ENCODE measurements at places on chromosomes 11 and 22.

DNA sequence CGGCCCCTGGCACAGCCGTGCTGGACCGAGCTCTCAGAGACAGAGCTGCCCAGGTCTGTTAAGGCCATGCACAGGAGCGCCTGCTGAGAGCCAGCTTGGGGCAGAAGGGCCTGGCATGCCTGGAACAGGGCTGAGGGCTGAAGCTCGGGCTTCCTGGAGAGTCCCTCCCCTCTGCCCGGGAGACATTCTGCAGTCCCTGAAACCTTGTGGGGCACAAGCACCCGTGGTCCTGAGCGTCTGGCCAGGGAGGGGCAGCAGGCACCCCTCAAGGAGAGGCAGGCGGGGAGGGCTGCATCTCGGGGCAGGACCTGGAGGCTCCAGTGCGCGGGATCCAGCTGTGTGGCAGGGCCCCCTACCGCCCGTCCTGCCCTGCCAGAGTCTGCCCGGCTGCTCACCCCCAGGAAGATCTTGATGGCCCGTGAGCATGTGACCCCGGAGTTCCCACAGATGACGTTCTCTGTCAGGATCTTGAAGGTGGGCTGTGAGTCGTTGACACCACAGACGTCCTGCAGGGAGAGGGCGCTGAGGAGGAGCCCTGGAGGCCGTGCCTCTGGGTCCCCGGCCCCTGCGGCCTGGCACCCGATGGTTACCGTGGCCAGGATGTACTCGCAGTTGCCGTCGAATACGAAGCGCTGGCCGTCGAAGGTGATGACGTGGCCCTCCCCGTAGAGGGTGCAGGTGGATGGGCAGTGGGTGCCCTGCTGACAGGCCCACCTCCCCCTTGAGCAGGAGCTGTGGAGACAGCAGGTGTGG is 10.9 kb downstream of the MUC6 start:
- no peak for DNase-seq

GRCh38 chr11:85811624-85812023 is 683 bp upstream of the SYTL2 start:
- DNase-seq, result no peak

DNA sequence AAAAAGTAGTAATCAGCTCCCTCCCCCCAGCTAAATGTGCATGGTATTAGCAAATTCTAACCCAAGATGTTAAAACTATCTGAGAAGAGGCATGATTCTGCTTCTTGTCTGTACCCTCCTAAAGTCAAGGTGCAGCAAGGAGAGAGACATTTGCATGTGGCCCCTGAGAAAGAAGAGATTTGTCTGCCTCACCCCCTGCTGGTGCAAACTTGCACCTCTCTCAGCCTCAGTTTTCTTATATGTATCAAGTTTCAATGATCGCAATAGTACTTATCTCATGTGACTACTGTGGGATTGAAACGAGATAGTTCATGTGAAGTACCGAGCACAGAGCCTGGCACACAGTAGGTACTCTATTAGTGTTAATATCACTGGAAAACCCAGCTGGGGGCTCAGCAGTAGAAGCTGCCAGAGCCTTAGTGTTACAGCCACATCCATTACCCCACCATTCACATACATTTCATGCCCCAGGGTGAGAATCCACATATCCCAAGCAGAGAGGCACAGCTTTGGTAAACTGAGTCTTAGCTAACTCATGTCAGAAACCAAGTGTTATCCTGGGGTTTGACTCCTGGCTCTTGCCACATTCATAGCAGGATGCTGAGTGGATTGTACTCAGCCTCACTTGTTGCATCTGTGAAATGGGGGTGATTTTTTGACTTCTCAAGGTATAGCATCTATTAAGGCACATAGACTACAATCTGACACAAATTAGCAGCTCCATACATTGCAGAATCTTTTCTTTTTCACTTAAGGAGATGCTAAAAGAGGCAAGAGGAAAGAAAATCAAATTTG is 24.9 kb downstream of the CD44 start:
- DNase-seq, result no peak

DNA sequence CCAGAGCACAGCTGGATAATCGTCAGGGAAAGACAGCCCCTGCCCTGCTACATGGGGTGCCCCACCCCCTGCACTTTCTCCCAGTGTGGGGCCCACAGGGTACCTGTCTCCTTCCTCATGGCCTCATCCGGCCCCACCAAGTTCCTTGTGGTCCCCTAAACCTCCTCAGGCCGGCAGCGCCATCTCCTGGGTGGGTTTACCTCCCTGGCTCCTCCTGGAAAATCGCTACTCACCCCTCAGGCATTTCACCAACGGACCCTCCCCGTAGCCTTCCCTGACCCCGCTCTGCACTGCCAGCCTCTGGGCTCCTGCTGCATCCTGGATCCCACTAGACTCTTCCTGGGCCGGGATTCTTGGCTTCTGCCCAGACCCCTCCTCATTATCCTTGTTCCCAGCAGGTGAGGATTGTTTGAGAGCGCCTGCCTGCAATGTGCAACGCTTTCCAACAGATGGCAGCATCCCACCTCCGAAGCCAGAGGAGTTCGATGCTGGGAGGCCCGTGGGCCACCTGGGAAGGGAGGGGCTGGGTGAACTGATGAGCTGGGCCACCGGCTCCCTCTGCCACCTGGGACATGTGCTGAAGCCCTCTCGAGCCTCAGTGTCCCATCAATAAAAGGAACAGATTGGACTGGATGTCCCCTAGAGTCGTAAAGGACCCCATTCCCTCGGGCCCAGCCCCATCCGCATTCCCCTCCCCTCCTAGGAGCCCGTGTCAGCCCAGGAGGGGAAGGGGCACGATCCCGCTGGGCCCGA is 44.2 kb upstream of the TTLL12 start:
- DNase-seq, result no peak

DNA sequence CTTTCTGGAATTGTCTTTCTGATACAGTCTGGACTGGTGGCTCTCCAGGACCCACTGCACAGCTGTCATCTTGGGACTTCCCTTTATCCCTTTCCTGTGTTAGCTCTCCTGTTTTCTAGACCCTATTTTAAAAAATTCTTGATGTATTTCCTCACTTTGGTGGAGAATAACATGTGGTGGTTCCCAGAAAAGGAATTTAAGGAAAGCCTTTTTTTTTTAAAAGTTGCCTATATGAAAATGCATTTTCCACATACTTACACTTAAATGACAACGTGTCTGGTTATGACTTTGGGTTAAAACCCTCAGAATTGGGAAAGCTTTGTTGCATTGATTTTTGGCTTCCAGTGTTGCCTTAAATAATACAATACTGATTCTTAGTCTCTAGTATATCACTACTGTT is 400.7 kb downstream of the TMEM135 start:
- no peak for DNase-seq
